ENCODE measurements at places on chromosomes 3 and 15.

GRCh38 chr3:126179825-126180476, 435 bp downstream of the ALDH1L1 start:
- peaks cover 44% of the 10 kb centered on the region for H3K27me3 ChIP-seq
- H3K36me3 ChIP-seq = no peaks in the 10 kb centered on the region
- H3K4me1 ChIP-seq = no peaks in the 10 kb centered on the region

GRCh38 chr3:184730924-184731323, 19.1 kb upstream of the MAGEF1 start:
- H3K4me3 ChIP-seq = no peak overlapping the region
- H3K36me3 ChIP-seq = no peaks in the 10 kb centered on the region
- H3K27me3 ChIP-seq = peaks cover 20% of the 10 kb centered on the region
- DNase-seq = no peak

DNA sequence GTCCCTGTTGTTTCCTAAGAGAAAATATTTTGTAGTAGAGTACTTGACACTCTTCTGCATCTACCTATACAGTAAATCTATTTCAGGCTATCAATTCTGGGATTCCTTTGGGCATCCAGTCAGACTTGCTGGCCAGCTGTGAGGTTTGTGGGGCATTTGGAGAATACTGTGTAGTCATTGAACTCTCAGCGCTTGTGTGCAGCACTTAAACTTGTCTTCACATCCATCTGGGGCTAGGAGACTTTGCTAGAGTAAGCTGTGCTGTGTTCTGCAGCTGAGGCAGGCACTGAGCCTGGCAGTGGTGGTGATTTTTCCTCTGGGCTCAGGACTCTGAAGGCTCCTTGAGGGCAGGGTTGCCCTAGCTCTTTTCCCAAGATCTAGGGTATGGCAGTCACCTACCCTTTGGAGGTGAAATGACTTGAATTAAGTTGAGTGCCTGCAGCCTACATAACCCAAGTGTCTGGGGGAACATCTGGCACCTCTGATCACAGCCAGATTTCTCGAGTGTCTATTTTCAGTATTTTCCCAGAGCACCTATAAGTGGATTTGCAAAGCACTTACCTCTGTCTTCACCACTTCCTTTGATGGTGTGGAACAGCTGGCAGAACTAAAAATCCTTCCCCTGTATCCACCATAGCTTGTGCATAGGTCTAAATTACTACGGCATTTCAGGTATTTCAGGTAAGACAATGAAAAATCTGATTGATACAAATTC, 19.3 kb downstream of the CLSTN2 start:
- no peaks in the 10 kb centered on the region for H3K4me1 ChIP-seq
- no peak for DNase-seq
- H3K36me3 ChIP-seq = no peaks in the 10 kb centered on the region
- H3K27ac ChIP-seq = no peak overlapping the region
- no peak overlapping the region for H3K4me3 ChIP-seq

- no peaks in the 10 kb centered on the region for H3K4me1 ChIP-seq
- H3K27ac ChIP-seq = no peak overlapping the region
- H3K36me3 ChIP-seq = no peaks in the 10 kb centered on the region
- H3K27me3 ChIP-seq = no peaks in the 10 kb centered on the region
- no peak overlapping the region for H3K4me3 ChIP-seq
Measured at GRCh38 chr3:25884981-25885380, 95.1 kb downstream of the OXSM start.

GRCh38 chr15:42712584-42712983, 24.3 kb downstream of the CDAN1 start:
- no peaks in the 10 kb centered on the region for H3K36me3 ChIP-seq
- H3K4me3 ChIP-seq = no peak overlapping the region
- H3K27ac ChIP-seq = no peak overlapping the region

GRCh38 chr3:78878011-78878410, 889.8 kb downstream of the ROBO1 start:
- H3K27me3 ChIP-seq = no peaks in the 10 kb centered on the region
- H3K27ac ChIP-seq = no peak overlapping the region
- no peak for DNase-seq
- H3K36me3 ChIP-seq = no peaks in the 10 kb centered on the region
- H3K4me3 ChIP-seq = no peak overlapping the region
- no peaks in the 10 kb centered on the region for H3K4me1 ChIP-seq

DNA sequence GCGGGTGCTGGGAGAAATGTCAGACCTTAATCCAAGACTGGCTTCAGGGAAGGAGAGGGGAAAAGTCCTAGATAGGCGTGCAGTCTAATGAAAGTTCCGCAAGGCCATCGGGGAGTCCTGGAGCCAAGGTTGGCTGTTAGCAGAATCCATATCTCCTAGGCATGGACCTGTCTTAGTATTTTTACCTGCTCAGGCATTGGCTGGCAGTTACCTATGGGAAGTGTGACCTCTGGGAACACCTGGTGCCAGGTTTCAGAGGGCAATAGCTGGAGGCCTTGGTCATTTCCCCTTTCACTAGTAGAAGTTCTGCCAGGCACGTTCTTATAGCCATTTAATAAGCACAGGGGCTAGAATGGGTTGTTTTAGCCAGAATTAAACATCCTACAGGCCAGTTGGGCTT, 330.8 kb upstream of the SEMA6D start:
- no peaks in the 10 kb centered on the region for H3K36me3 ChIP-seq
- no peak overlapping the region for H3K4me3 ChIP-seq
- no peak for DNase-seq
- no peak overlapping the region for H3K27ac ChIP-seq
- no peaks in the 10 kb centered on the region for H3K4me1 ChIP-seq

DNA sequence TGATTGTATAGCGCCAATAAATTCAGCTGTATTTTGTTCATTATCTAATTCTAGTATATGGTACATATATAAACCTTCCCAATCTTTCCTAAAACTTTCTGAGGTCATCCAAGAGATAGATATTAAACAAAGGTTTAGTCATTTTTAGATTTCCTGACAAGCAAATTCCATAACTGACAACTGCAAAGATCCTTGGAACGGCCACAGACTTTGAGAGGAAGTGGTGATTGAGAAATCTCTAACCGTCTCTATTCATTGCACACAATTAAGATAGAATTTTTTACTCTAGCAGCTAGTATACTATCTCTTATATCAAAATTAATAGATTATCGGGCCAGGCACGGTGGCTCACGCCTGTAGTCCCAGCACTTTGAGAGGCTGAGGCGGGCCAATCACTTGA, 4.7 kb downstream of the CSNK1G1 start:
- DNase-seq = no peak
- H3K36me3 ChIP-seq = peaks cover 8% of the 10 kb centered on the region
- H3K4me3 ChIP-seq = no peak overlapping the region
- peaks cover 13% of the 10 kb centered on the region for H3K4me1 ChIP-seq
- no peak overlapping the region for H3K27ac ChIP-seq

DNA sequence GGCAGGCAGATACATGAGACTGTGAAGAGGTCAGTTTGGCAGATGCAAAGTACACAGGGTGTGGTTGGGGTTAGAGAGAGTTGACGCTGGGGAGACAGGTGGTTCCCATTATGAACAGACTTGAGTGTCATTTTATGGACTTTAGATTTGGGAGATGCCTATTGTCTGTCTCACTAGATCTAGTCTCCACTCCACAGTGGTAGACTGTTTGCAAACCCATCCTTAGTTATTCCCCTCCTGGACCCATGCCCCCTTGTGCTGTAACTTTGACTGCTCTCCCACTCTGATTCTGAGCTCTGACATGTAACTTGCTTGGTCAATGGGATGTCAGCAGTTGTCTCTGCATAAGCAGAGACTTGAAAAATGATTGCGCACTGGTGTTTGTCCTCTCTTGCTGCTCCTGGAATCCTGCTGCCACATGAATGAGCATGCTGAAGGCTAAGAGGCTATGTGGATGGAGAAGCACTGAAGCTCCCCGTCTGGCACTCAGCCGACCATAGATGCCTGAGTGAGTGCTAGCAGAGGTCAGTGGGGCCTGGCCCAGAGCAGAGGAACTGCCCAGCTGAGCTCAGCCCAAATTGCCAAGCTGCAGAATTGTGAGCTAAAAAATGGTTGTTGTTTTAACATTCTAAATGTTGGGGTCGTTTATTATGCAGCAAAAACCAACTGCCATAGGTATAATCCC, 88.2 kb downstream of the FAM43A start:
- H3K27ac ChIP-seq = no peak overlapping the region
- no peak for DNase-seq
- H3K27me3 ChIP-seq = peaks cover 24% of the 10 kb centered on the region
- H3K4me3 ChIP-seq = no peak overlapping the region
- H3K36me3 ChIP-seq = no peaks in the 10 kb centered on the region

- peaks cover 57% of the 10 kb centered on the region for H3K4me1 ChIP-seq
- no peak overlapping the region for H3K27ac ChIP-seq
- H3K4me3 ChIP-seq = no peak overlapping the region
Measured at GRCh38 chr3:149575213-149575960, 82.4 kb downstream of the WWTR1 start.

GRCh38 chr3:170703121-170703588, 117.3 kb upstream of the SLC7A14 start:
- no peak overlapping the region for H3K27ac ChIP-seq
- no peak for DNase-seq
- H3K27me3 ChIP-seq = peaks cover 1% of the 10 kb centered on the region
- no peaks in the 10 kb centered on the region for H3K36me3 ChIP-seq

GRCh38 chr15:89587955-89588354, 12.7 kb downstream of the TICRR start:
- H3K27me3 ChIP-seq = no peaks in the 10 kb centered on the region
- no peak overlapping the region for H3K27ac ChIP-seq
- H3K4me1 ChIP-seq = no peaks in the 10 kb centered on the region
- no peak for DNase-seq

DNA sequence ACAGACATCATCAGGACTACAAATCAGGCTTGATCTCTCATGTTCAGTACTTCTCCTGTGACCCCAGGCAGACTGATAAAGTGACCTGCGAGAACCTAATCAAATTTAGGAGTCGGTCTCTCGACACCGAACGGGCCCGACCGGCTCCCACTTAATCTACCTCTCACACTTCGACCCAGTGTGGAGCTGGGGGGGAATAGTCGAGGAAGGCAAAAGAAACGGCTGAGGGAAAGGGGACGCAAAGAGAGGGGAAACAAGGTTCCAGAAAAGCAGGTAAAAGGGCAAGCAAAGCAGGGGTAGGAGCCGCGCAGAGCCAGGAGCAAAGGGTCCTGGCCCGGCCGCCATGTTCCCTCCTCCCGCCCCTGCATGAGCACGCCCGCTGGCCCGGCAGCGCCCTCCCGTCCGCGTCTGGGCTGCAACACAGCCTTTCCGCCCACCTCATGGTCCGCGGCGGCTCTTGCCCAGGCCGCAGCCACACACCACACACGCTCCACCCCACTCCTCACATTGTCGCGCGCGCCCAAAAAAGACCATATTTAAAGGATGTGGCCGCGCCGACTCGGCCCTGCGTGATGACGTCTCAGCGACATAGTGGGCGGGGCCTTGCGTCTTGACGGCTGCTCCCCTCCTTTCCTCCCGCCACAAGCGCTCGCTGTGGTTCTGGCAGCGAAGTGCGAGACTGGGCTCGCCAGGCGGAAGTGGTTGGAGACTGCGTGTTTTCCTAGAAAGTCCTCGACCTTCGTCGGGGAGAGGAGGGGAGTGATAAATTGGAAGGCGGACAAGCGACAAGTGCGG, at the start of gene ICE2:
TSS of gene ICE2 (minus strand) at position 577 of the 795 bp plus-strand sequence. CDS start 1,165 bp downstream, outside the sequence.
- H3K4me3 ChIP-seq = peak within 1 kb of the TSS; percentile 97
- peak within 1 kb of the TSS; percentile 97 for H3K27ac ChIP-seq
- DNase-seq = peak; percentile 95
- H3K4me1 ChIP-seq = peaks cover 52% of the 10 kb centered on the region
- peaks cover 19% of the 10 kb centered on the region for H3K36me3 ChIP-seq

- H3K4me1 ChIP-seq = no peaks in the 10 kb centered on the region
- no peaks in the 10 kb centered on the region for H3K36me3 ChIP-seq
- no peak overlapping the region for H3K27ac ChIP-seq
- H3K27me3 ChIP-seq = no peaks in the 10 kb centered on the region
Measured at GRCh38 chr3:157311633-157312375, 124.8 kb upstream of the PTX3 start.

DNA sequence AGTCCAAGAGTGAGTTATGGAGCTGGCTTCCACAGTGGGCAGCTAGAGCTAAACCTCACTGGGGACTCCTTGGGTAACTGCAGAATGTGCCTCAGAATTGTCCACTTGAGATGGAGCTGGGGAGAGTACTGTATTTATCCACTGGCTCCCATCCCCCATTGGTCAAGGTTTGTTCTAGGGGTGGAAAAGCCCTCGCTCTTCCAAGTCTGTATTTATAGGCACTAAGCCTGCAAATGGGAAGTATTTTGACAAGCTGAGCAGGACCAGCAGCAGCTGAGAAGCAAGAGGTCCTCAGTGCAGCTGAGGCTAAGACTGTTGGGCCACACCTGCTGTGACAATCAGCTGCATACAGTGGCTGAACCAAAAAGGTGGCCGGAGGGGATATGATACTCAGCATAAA, 5.8 kb downstream of the USP13 start:
- no peaks in the 10 kb centered on the region for H3K27me3 ChIP-seq
- no peak overlapping the region for H3K4me3 ChIP-seq
- H3K4me1 ChIP-seq = peaks cover 13% of the 10 kb centered on the region
- H3K36me3 ChIP-seq = peaks cover 2% of the 10 kb centered on the region
- DNase-seq = no peak

DNA sequence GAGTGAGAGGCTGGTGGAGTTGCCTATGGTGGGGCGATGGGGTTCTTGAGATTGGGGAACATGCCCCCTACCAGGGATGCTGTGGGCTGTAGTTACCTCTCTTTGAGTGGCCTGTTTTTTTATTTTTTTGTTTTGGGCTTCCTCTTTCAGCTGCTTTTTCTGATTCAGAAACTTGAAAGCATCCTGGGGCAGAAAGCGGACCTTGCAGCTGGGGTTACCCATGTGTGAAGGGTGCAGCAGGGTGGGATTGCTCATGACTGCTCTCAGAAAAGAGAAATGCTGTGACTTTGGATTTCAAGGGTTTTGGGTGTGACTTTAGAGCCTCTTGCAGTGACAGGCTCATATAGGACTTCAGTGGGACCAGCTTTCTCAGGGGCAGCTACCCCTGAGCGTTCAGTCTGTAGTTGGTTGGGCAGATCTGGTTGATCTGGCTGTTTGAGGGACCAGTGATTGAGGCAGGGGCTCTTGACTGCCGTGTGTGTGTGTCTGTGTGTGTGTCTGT, 1.8 kb downstream of the LIMD1 start:
- peak overlapping the region; percentile 89 for H3K4me3 ChIP-seq
- H3K4me1 ChIP-seq = peaks cover 74% of the 10 kb centered on the region
- peak overlapping the region; percentile 83 for H3K27ac ChIP-seq
- no peak for DNase-seq
- H3K27me3 ChIP-seq = peaks cover 2% of the 10 kb centered on the region
- peaks cover 37% of the 10 kb centered on the region for H3K36me3 ChIP-seq

DNA sequence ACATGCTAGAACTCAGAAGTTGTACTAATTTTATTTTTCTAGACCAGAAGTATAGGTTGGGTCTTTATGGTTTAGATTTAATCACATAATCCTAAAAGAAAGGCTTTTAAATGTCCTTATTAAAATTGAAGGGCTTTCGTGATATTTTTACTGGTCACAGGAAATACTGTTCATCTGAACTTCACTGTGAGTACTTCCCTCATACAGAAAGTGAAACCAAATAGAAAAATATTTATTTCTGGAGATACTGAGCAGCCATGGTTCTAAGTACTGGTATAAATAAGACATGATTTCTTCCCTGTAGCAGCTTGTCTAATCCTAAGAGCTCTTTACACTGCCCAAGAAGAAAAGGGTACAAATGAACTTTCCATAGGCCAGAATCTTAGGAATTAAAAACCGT, 2.0 kb downstream of the SNRK start:
- no peak for DNase-seq
- peak overlapping the region; percentile 98 for H3K4me3 ChIP-seq
- H3K36me3 ChIP-seq = peaks cover 19% of the 10 kb centered on the region
- H3K27ac ChIP-seq = peak overlapping the region; percentile 94
